ENCODE measurements at places on chromosomes 6 and 20. TPM values are rescaled to one million over a fixed set of nuclear protein-coding genes. Genes with fewer than 3 reads are reported as not detected.

GRCh38 chr6:8017705-8018104 lies 46.5 kb downstream of the BLOC1S5 start:
- no peak for DNase-seq
- H3K4me3 ChIP-seq, result peak overlapping the region; percentile 68

DNA sequence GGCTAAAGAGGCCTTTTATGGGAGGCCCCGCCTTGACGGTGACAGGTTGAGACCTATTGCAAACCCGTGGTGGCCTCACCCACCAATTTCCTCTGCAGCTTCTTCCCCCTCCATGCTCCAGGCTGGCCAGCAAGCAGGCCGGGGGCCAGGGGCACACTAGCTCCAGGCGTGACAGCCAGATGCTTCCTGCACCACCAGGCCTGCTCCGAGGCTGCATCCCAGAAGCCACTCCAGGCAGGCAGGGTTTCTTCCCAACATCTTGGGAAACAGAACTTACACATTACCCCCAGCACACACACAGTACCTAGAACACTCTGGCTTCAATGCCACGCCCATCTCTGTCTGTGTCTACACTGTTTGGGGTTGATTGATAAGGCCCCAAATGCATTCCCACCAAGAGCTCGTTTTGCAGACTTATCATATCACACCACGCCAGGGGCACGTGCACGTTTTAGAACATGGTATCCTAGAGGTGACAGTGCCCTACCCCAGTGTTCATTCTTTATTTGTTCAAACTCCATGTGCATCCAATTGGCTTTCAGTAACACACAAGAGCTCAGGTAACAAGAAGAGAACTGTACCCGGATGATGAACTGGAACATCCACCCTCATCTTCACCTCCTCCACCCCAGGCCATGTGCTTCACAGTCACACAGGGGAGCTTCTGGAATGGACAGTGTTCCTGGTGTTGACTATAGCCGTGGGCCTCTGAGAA lies 221.4 kb upstream of the RREB1 start:
- no peaks in the 10 kb centered on the region for H3K27me3 ChIP-seq
- no peak overlapping the region for H3K4me3 ChIP-seq
- no peak for DNase-seq
- no peaks in the 10 kb centered on the region for H3K36me3 ChIP-seq

GRCh38 chr20:52837378-52837777 lies 134.8 kb upstream of the TSHZ2 start:
- peaks cover 3% of the 10 kb centered on the region for H3K27me3 ChIP-seq
- no peak overlapping the region for H3K4me3 ChIP-seq
- H3K27ac ChIP-seq, result no peak overlapping the region

DNA sequence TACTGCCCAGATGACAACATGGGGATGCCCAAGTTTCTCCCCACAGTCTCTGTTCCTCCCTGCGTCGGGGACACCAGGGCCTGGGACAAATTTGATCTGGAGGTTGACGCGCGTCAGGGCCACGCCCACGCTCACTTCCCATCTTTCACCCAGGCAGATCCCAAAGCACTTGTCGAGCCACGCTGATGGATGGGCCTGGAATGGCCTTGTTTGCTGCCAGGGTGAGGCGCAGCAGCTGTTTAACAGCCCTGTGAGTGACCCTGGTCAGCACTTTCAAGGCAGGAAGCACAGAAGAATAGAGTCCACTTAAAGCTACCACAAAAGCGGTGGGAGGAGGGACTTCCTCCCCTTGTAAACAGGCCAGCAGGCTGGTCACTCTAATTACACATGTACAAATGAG lies 324.7 kb upstream of the JARID2 start:
- peaks cover 11% of the 10 kb centered on the region for H3K4me1 ChIP-seq
- no peaks in the 10 kb centered on the region for H3K36me3 ChIP-seq
- no peaks in the 10 kb centered on the region for H3K27me3 ChIP-seq
- no peak for DNase-seq
- no peak overlapping the region for H3K27ac ChIP-seq

Gene SIRPD
- not detected for total RNA-seq

DNA sequence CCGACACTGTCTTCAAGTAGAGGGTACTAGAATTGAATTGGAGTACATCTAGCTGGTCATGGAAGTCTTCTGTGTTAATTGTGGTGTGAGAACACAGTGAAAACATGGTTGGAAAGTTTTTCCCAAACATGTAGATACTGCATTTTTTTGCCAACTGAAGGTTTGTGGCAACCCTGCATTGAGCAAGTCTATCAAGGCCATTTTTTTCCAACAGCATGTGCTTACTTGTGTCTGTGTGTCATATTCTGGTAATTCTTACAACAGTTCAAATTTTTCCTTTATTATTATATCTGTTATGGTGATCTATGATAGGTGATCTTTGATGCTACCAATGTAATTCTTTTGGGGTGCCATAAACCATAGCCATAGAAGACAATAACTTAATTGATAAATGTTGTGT lies 147.0 kb downstream of the MYB start:
- H3K27me3 ChIP-seq, result no peaks in the 10 kb centered on the region
- peaks cover 5% of the 10 kb centered on the region for H3K4me1 ChIP-seq
- H3K4me3 ChIP-seq, result no peak overlapping the region
- H3K36me3 ChIP-seq, result peaks cover 4% of the 10 kb centered on the region
- no peak overlapping the region for H3K27ac ChIP-seq

Gene RPS18
- total RNA-seq, result 5,877 TPM

DNA sequence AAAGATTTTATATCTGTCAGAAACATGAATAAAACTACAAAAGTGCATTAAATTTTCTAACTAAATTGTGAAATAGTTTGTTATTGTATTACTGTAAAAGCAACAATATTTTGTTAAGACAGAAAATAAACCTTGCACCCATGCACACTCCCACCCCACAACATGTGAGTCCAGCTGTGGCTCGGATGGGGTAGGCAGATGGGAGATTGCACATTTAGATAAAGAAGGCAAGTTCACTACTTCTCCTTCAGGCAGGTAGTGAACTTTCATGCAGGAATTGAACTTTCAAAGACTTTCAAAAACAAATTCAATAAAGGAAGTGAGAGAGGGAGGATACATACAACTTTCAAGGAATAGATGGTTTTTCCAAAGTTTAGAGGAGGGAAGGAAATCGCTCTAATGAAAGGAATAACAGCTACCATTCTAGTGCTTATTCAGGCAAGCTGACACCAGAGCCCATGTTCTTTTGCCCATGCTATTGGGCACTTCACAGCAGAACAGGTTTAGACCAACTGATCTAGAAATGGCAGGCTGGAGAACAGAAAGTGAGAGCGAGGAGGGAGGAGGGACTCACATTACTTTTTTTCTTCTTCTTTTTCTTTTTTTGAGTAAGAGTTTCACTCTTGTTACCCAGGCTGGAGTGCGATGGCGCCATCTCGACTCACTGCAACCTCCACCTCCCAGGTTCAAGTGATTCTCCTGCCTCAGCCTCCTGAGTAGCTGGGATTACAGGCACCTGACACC lies 28.5 kb downstream of the SF3B5 start:
- H3K4me1 ChIP-seq, result peaks cover 36% of the 10 kb centered on the region
- no peaks in the 10 kb centered on the region for H3K27me3 ChIP-seq
- peak overlapping the region; percentile 20 for H3K4me3 ChIP-seq
- no peak for DNase-seq
- H3K27ac ChIP-seq, result peak overlapping the region; percentile 75

DNA sequence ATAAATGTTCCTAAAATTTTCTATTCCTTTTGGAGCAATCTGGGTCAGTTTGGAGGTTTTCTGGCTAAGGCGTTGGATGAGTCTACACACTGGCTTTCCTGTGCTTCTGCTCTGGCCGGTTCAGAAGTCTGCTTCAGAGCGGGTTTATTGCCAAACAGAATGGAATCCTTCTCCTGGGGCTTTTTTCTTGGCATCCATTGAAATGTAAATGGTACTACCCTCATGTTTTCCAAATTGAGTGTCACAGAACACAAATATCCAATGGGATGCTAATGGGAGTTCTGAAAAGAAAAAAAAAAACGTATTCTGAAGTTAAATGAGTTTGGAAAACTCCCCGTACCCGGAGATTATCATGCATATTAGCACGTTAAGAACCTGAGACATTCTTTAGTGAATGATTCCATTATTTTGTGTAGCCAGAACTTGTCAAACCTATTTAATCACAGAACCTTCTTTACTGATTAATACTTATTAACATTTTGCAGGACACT lies 930.3 kb downstream of the QKI start:
- no peaks in the 10 kb centered on the region for H3K4me1 ChIP-seq
- H3K27me3 ChIP-seq, result no peaks in the 10 kb centered on the region
- no peak overlapping the region for H3K4me3 ChIP-seq
- H3K36me3 ChIP-seq, result no peaks in the 10 kb centered on the region
- H3K27ac ChIP-seq, result no peak overlapping the region

Gene COL9A1
- total RNA-seq, result not detected
